Stimulated activated CD4-positive, alpha-beta T cell treated with anti-CD3 and anti-CD28 coated beads, Interleukin-4, amount 100 ng/mL, for 1 hour (primary cell): ENCODE measurements at places on chromosomes 1 and 21.

GRCh38 chr1:213687832-213688231 lies 299.9 kb upstream of the PROX1 start:
- DNase-seq: no peak

GRCh38 chr21:15130751-15131150 lies 66.0 kb upstream of the NRIP1 start:
- DNase-seq: no peak

- DNase-seq: peak; percentile 53
Measured at GRCh38 chr1:221478050-221478949, 263.6 kb downstream of the DUSP10 start.

DNA sequence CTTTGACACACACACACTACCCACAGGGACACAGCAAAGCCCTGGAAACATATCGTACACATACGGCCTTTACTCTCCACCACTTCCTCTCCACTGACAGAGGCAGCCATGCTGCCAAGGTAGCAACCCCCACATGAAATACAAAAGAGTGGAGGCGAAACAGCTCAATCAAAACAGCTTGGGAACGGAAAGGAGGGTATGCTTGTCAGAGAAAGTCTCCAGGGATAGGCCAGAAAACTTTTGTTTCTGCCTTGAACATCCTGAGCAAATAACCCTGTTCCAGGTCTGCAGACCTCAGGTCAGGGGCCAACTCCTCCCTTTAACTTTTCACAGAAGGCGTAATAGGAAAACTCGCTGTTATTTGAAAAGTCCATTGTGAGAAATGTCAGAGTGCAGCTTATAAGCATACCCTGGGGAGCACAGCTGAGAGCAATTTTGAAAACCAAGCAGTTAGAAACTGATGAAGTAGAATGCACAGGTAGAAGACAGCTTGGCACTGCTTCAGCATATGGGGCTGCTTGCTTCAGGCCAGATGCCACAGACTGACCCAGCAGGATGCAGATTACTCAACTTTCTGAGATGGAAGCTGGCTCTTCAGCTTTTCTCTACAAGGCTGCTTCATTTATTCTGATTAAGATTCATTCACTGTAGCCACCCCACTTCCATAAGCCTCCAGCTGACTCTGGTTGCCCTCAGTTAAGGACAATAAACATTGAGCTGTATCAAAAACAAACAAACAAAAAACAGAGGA lies 18.0 kb downstream of the KIAA0319L start:
- no peak for DNase-seq

DNA sequence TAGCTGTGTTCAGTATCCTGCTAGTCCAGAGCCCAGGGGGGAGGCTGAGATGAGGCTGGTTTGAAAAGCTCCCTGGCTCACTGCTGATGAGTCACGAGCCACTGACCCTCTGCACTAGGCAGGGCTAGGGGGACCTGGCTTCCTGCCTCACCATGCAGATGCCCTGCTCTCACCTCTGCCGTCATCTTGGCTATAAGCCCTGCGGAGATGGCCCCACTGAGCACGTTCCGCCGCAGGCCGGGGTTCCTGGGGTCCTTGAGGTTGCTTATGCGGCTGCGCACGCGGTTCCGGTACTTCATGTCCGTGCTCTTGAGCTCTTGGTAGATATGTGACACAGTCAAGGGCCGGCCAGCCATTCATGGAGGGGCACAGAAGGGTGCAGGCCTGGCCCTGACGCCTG lies 24.1 kb upstream of the ZNF436 start:
- DNase-seq: no peak

- DNase-seq: no peak
Measured at GRCh38 chr1:175273376-175274031, 80.9 kb upstream of the KIAA0040 start.

DNA sequence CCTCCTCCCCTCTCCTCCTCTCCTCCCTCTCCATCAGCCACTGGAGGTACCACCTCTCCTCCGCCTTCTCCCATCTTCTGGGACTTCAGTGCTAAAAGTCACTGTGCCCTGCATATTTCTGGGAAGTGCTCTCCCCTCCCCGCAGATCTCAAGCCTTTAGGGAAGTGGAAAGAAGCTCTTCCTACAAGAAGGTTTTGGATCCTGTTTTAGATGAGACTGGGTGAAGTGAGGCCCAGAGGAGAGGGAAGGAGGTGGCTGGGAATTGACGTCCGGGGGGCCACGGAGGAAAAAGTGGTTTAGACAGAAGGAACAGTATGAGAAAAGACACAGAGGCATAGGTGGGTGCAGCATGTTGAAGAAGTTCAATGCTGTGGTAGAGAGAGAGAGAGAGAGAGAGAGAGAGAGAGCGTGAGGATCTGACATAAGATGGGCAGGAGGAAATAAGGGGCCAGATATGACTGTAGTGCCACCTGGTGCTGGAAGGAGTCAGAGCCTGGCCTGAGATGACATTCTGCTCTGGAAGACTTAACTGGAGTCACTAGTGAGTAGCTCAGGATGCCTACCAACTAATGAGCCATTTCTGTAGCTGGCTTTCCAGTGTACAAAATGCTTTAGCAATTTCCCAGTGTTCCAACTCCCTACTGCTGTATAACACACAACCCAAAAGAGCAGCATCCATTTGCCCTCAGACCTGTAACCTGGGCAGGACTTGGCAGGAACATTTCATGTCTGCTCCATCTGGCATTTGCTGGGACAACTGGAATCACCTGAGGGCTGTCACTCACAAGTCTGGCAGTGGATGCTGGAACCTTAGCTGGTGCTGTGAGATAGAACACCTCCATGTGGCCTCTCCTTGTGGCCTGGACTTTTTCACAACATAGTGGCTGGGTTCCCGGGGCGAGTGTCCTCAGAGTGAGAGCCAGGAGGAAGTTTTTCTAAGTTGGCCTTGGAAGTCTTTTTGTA lies 16.6 kb upstream of the ZSCAN20 start:
- DNase-seq: no peak

DNA sequence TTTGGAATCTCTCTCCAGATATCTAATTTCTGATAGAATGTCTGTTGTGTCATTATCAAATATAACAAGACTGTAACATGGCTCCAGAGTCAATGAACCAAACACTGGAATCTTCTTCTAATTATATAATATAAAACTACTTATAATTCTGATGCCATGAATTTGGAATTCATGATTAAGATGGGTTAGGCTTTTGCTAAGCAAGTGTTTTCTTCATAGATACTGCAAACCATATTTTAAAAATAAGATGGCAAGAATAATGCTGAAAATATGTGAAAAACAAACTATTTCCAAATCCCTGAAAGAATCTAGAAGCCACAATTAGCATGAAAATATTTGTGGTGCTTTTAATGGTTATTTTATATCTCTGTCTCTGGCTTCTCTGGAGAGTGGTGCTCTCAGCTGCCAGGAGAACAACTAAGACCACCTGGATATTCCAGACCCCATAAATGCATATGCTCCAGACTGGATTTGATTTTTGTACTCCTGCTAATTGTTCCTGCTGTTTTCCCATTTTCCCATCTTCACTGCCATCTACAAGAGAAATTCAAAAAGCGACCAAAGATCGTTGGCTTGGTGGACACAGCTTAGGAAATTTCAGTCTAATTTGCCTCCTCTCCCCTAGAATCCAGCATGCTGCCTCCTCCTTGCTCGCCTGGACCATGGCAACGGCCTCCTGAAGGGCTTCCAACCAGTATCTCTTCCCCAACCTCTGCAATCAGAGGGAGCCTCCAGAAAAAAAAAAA lies 418.9 kb downstream of the SETD4 start:
- DNase-seq: no peak
